Stimulated activated CD8-positive, alpha-beta memory T cell treated with anti-CD3 and anti-CD28 coated beads, Interleukin-15, amount 100 ng/mL, for 24 hours (primary cell): ENCODE measurements at places on chromosomes 7 and 10.

DNA sequence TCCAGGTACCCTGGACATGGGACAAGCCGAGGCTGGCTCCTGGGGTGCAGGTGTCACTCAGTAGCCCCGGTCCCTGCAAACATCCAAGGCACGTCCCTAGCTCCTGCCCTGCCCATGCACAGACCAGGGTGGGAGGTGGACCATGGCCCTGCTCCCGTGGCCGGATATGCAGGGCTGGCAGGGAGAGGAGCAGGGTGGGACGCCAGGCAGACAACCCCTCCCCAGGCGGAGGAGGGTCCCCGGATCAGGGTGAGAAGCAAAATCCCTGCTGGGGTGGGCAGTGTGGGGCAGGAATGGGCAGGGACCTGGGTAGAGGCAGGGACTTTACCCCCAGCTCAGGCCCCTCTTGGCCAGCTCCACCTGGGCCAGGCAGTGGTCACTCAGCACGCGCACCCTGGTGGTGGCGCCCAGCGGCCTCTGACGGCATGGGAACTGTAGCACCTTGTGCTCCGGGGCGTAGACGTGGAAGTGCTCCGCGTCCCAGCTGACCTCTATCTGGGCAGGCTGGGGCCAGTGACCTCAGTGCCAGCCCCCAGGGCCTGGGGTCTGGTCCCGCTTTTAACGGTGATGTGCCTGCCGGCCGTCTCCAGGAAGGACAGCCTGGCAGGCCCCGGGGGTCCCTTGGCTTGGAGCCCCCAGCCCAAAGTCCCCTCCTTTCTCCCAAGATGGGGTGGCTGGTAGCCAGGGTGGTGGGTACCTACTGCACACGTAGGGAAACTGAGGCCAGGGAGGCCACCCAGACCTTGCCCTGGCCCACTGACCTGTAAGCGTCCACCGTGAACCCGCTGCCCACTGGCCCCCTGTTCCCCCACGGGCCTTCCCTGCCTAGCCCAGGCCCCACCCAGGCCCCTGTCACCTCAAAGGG is 1.2 kb downstream of the GRIFIN start:
- DNase-seq = no peak

DNA sequence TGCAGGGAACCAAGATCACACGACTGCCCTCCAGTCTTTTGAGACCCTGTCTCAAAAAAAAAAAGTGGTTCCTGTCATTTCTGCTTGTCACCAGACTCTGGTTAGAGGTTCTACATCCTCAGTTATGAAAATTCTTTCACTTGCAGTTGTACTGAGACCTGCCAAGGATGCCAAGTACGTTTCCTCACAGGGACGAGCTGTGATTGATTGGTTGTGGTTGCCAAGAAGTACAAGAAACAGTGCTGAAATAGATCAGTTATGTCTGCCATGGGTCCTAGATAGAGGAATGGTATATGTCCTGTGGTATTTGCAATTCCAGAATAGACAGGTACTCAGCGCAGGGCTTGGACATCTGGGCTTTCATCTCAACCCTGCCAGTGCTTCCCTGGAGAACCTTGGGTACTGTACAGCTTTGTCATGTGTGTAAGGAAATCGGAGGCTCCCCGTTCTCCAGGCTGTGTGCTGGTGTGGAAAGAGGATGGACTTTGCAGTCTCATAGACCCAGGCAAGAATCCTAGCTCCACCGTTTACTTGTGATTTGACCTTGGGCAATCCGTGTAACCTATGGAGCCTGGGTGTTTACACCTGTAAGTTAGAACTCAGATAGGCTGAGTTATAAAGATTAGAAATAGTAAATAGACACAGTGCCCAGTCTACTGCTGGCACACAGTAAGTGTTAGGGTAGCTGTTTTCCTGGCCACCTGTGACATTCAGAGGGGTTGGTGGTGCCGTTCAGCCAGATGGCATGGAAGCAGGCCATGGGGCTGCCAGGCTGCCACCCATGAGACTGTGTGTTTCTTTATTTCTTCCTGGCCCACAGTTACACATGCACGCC is 53.0 kb downstream of the COL13A1 start:
- no peak for DNase-seq

- DNase-seq = no peak
Measured at GRCh38 chr7:44372560-44373417, 47.4 kb upstream of the CAMK2B start.

GRCh38 chr10:113438652-113439051 is 114.2 kb upstream of the HABP2 start:
- no peak for DNase-seq

GRCh38 chr10:2839081-2839725 is 228.1 kb upstream of the PFKP start:
- no peak for DNase-seq

DNA sequence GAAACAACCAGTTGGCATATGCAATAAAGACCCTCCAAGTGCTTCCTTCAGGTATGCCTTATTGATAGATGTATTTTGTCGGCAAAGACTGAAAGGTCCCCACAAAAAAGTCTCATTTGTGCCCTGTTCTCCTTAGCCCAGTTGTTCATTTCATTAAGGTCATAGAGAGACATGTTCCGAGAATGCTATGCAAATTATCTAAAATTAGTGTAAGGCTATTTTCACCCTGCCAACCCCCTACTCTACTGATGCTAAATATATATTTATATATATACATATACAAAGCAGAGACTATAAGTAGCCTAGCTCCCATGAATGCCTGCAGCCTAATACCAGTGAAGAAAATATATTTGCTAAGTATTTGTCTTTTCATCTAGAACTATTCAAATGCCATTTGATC is 96.7 kb upstream of the ADO start:
- no peak for DNase-seq

- no peak for DNase-seq
Measured at GRCh38 chr10:30438021-30438850, 4.3 kb downstream of the MAP3K8 start.

GRCh38 chr10:123513870-123514269 is 152.3 kb upstream of the GPR26 start:
- DNase-seq = no peak

GRCh38 chr7:75617634-75618234 is 121.0 kb downstream of the HIP1 start:
- peak; percentile 24 for DNase-seq

GRCh38 chr7:104998040-104998752 is 15.8 kb upstream of the KMT2E start:
- no peak for DNase-seq

DNA sequence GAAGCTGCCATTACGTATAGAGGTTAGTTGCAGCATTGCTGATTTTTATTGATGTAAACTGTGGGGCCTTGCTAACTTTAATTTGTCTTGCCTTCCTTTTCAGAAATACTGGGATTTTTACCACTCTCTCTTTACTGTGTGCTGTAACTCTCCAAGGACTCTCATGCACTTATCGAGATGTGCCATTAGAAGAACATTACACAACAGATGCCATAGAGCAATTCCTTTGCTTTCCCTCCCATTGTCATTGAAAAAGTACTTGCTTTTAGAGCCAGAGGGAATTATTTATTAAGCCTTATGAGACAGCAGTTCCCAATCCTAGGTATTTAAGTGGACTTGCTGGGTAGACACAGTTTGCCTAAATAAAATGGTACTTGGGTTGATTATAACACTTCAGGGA is 51.7 kb downstream of the ASB4 start:
- no peak for DNase-seq

GRCh38 chr10:124849111-124849773 is 47.6 kb downstream of the ABRAXAS2 start:
- no peak for DNase-seq

- no peak for DNase-seq
Measured at GRCh38 chr7:78198756-78199155, 400.2 kb downstream of the PHTF2 start.

GRCh38 chr10:44650691-44651661 is 260.2 kb upstream of the TMEM72 start:
- DNase-seq = no peak

- no peak for DNase-seq
Measured at GRCh38 chr10:85642421-85643170, 724.0 kb downstream of the GRID1 start.

- DNase-seq = no peak
Measured at GRCh38 chr10:125159486-125159931, 854 bp downstream of the CTBP2 start.

DNA sequence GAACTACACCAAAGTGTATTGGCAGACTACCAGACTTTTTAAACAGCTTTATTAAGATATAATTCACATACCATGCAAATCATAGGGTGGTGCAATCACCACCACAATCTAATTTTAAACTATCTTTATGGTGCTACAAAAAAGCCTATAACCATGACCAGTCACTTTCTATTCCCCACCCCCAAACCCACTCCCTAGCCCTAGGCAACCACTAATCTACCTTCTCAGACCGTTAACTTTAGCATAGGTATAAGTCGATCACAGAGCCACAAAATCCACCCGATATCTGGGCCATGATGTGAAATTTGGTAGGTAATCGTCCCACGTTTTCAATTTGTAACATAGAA is 536 bp upstream of the POM121 start:
- no peak for DNase-seq

DNA sequence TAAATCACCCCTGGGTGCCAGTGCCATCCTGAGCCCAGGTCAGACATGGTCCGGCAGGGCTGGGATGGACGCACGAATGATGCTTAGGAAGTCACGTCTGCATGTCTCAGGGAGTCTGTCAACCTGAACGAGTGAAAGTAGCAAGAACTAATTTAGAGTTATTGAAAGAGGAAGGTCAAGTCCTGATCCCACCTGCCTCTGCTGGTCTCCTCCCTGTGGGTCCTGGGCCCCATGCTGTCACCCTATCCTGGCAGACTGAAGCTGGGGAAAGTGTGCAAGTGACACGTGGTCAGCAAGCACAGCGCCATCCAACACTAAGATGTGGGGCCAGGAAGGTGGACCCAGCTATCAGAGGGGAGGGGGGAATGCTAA is 26.1 kb upstream of the GRID1 start:
- no peak for DNase-seq

DNA sequence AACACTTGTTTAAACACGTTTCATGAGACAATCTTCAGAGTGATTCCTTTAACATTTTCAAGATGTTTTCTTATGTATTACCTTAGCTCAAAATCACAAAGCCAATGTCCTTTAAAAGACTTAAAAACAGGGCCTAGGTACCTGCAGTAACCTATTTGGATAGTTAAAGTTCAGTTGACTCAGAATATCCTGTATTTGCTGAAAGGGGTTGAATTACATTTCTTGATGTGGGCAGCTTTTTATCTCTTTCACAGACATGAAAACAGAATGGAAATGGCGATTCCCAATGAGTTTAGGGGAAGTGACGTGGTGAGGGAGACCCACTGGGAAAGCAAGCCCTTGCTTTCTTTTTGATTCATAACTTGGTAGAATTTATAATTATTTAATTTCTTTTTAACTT is 324.4 kb upstream of the AOAH start:
- no peak for DNase-seq

GRCh38 chr10:44177610-44178009 is 207.3 kb downstream of the CXCL12 start:
- no peak for DNase-seq

DNA sequence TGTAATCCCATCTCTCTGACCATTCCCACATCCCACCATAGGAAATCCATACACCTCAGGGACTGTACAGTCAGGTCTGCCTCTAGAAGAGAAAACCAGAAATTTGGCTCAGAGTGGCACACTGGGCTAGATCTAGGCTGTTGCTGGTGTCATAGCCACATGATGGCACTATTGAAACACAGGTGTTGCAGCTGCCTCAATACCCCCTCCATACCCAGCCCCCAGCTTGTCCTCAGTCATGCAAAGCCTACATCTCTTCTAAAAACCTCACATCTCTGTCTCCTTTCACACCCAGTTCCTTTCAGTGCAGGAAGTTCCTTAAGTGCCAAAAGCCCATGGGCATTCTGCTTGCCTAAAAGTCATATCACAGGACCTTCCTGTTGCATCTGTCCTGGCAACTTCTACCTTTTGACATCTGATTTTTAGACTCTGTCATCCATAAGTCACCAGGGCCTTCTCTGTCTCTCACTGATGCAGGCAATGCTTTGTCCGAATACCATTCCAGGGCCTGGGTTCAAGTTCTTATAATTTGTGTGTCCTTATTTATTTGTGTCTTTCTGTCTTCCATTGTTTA is 27.0 kb upstream of the HIBADH start:
- DNase-seq = no peak

DNA sequence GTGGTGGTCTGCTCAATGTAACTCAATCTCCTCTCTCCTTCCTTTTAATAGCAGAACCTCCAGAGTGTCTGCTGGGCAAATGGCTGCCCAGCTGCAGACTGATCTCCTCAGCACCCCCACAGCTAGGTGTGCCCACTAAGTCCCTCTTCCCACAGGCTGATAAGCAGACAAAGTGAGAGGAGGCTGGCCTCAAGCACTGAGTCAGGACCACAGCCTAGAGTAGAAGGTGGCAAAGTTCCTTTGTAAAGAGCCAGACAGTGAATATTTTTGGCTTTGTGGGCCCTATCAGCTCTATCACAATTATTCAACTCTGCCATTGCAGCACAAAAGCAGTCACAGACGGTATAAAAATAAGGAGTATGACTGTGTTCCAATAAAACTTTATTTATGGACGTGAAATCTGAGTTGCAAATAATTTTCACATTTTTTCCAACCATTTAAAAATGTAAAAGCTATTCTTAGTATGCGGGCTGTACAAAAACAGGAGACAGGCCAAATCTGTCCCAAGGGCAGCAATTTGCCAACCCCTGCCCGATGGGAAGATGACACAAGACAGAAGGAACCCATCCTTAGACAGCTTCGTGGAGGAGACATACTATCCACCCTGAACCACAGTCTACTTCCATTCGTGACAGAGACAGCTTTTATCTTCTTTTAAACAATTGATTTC is 23.4 kb downstream of the JAZF1 start:
- no peak for DNase-seq

DNA sequence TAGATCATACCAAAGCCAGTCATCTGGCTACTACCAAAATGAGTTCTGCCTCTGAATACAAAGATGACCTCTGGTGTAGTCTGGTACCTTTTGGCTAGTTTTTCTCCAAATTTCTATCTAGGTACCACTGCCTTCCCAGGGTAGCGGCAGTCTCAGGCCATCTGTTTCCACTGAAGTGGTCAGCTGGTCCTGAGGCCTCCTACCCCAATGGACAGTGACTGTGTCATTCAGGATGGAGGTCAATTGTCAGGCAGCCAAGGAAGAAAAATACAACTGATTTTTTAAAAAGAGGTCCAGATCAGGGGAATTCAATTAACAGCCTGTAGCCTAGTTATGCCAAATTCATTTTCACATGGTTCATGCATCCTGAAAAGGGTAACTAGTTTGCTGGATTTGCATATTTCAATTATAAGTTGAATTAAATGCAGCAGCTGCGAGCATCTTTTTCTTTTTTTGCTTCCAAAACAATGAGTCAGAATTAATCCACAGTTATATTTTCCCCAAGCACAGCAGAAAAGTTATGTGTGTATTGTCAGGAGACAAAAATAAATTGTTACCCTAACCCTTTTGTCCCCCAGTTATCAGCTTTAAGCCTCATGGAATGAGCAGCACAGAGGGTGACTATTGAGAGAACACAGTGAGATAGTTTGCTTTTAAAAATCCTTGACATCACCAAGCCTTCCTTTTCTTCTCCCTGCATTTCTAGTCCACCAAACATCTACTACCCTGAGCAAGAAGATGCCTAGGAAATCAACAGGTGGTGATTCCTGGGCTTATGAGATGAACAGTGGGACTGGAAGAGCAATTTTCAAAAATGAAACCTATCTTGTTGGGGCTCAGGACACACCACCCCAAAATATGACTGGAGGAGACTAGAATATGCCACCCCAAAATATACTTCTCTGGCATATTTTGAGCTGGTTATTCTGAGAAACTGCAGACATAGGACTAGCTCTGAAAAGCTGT is 27.7 kb downstream of the BCCIP start:
- no peak for DNase-seq
